ENCODE measurements at places on chromosomes 12 and 14. TPM values are rescaled to one million over a fixed set of nuclear protein-coding genes. Genes with fewer than 3 reads are reported as not detected.

DNA sequence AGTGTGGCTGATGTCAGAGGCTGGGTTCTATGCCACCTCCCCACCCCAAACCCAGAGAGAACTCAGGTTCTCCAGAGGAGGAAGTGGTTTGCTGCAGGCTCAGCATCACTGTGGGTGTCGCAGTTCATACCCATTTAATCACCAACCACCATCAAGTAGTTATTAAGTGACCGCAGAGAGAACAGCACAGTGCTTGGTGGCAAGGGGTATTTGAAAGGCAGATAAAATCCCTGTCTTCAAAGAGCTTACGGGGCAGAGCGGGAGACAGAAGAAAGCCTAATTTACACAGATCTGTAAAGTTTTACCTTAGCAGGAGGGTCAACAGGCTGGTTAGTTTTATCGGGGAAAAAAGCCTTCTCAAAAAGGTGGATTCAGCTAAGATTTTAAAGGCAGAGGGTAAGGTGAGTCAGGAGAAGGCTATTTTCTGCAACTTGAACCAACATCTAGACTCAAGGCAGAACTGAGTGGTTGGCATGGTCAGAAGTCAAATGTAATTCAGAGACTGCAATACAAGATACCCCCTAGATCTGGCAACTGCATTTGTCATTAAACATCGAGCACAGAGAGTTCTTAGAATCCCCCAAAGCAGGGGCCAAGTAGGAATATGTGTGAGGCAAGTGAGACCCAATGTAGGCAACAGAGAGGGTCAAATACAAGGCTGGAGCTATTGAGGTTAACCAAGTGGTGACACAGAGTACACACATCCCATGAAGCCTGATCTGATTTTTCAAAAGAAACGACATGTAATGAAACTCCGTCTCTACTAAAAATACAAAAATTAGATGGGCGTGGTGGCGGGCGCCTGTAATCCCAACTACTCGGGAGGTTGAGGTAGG, 13.2 kb downstream of the PXN start:
- no peak for DNase-seq

ST8SIA1 gene
- 9.7 TPM for total RNA-seq

- peak; percentile 72 for DNase-seq
Measured at GRCh38 chr12:124131659-124132058, 158.6 kb downstream of the ZNF664 start.

AQP5 gene
- total RNA-seq, result 0.62 TPM

CNTN1 gene
- total RNA-seq, result 8.4 TPM

GRCh38 chr14:57068511-57068910, 200.2 kb downstream of the EXOC5 start:
- peak; percentile 59 for DNase-seq

SLCO1B1 gene
- 1.5 TPM for total RNA-seq

GRCh38 chr14:50601394-50601793, 41.4 kb downstream of the ATL1 start:
- DNase-seq, result no peak

GRCh38 chr12:104201238-104202001, 14.2 kb upstream of the TXNRD1 start:
- peak; percentile 85 for DNase-seq

- no peak for DNase-seq
Measured at GRCh38 chr12:82605115-82605514, 81.6 kb upstream of the TMTC2 start.

- no peak for DNase-seq
Measured at GRCh38 chr14:68401855-68402254, 391.0 kb downstream of the ZFP36L1 start.

GRCh38 chr12:43107026-43107775, 444.8 kb downstream of the ADAMTS20 start:
- DNase-seq, result no peak

GRCh38 chr12:11496157-11496851, 100.9 kb upstream of the PRB2 start:
- DNase-seq, result no peak

FIGNL2 gene
- 18.9 TPM for total RNA-seq

KRT82 gene
- not detected for total RNA-seq

GRCh38 chr12:54650889-54651288, 2.7 kb upstream of the DCD start:
- DNase-seq, result no peak

DNA sequence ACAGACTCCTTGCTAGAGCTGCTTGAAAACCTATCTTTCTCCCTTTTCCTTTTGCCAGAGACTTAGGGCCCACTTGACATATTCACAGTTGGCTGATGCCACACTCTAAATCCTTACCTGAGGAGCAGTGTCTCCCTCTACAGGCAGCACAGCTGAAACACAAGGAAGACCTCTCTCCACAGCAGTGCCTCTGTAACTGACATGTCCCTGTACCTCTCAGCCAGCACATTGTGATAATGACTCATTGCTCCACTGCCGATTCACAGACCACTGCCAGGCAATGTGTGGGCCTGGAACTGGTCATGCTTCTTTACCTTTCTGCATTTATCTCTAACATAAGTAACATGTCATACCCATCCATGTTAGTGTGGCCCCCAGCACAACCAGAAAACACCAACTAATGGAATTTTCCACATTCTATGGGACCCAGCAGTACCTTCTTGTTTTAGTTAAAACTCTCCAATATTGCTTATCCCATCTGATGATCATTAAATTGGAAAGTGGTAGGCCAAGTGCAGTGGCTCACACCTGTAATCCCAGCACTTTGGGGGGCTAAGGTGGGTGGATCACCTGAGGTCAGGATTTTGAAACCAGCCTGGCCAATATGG, 56.5 kb downstream of the GTF2A1 start:
- DNase-seq, result peak; percentile 95

DNA sequence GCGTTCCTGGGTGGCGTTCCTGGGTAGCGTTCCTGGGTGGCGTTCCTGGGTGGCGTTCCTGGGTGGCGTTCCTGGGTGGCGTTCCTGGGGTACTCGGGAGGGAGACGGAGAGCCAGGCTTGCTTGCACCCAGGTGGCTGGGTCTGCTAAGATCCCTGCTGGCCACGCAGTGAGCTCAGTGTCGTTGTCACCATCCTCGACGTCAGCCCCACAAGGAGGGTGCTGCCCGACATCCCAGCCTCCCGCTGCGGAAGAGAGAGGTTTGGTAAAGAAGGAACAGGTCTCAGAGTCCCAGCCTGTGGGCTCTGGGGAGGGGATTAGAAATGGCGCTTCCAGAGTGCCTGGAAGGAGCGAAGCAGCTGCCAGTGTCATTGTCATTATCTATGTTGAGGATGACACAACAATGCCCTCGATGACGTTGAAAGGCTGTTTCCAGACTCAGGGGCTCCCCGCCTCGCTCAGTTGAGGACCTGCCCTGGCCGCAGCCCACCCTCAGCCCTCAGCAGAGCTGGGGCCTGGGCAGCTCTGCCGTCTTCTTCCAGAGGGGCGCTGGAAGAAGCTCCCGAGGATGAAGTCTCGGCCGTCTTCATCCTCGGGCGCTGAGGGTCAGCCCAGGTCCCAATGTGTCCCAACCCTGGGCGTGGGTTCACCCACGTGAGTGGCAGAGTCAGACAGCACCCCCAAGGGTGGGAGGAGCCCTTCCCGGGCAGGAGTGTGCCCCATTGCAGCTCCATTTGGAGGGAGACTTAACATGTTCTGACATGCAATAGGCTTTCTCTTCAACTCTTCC, 328.8 kb downstream of the ADGRD1 start:
- no peak for DNase-seq

DNA sequence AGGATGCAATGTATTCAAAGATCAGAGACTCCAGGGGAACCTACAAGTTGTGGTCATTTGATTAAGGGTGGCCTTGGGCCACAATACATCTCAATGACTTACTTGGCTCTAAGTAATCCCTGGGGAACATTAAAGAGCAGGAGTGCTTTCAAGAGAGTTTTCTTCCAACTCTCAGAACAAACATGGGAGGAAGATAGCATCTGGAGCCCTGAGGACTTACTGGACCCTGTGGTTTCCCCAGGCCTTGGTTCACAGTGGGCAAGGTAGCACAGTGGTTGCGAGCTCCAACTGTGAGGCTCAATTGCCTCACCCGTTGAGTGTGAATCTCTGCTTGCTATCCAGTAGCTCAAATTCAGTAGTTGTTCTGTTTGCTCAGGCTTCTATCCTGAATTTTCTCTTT, 32.4 kb downstream of the STXBP6 start:
- peak; percentile 79 for DNase-seq

DNA sequence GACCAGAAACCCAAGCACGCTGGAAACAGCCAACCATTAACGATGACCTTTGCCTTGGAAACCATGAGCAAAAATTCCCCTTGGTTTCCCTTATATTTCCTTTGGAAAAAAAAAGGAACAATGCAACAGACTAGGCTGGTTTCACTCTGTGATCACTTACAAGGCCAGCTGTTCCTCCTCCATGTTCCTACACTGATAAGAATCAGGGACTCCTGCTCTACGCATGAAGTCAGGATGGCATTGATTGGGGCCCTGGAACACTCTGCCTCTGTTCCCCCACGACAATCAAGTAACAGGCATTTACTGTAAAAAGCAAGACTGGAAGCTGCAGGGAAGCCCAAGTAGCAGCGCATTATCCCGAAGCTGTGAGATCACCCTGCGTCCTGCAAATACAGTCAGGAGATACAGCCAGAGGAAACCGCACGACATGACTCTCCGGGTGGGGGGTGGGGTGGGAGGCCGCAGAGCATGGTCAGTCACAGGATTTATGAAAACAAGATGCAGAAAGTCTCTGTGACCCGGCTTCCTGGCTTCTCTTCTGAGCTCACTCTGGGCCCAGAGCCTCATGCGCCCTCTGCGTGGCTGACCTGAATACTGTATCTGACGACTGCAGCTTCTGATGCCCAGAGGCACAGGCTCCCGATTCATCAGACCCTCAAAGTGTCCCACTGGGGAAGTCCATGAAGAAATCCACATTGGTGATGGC, 31.1 kb downstream of the SSH1 start:
- no peak for DNase-seq

L2HGDH gene
- 23.2 TPM for total RNA-seq

RPS29 gene
- 1,683 TPM for total RNA-seq

DNA sequence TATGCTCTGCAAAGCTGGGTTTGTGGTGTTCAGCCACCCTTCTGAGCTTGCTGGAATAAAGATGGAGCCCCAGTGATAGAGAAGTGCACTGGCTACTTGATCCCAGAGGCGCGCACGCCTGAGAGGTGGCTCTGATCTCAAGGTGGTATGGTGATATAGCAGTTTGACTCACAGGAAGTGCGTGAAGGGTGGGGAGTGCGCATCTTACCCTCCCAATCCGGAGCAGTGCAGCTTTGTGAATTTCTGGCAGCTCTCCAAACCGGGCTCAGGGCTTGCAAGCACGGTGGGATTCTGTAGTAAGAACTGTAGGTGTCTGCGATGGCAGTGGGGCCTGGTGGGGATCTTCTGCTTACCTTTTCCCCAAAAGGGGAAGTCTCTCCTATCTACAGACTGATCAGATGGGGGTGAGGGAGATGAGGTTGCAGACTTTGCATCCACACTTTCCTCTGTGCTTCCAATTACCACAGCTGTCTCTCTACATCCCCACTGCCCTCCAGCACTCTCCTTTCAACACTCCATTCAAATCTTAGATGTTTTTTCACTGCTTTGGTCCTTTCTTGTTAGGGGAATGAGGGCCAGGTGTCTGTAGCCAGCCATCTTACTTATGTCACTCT, 197.4 kb upstream of the SLC38A2 start:
- DNase-seq, result no peak

- DNase-seq, result peak; percentile 68
Measured at GRCh38 chr12:130872179-130873096, 572 bp downstream of the RAN start.

DNA sequence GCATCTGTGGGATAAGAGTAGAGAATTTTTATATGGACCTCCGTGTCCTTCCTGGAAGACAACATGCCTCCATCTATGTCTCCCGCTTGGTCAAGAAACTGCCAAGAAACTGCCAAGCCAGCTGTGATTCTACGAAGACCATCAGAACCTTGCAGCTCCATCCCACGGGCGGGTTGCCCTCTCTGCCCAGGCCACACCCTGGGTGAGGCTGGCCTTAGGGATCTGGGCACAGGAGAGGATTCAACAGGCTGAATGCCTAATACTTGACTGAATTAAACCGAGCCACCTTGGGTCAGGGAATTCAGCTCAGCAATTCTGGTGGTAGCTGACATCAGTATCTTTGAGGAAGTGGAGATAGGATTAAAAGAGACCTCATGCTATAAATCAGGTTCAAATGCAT, 37.8 kb upstream of the FOS start:
- no peak for DNase-seq

- peak; percentile 43 for DNase-seq
Measured at GRCh38 chr12:3571323-3571722, 80.3 kb downstream of the PRMT8 start.

KICS2 gene
- total RNA-seq, result 7.0 TPM

C14orf119 gene
- 78.4 TPM for total RNA-seq
